Activated naive CD4-positive, alpha-beta T cell treated with anti-CD3 and anti-CD28 coated beads for 36 hours (primary cell): ENCODE measurements at places on chromosomes 11 and 22.

- DNase-seq, result no peak
Measured at GRCh38 chr11:61618978-61619377, 38.1 kb upstream of the SYT7 start.

GRCh38 chr11:36777311-36777710 lies 179.3 kb upstream of the RAG2 start:
- DNase-seq, result no peak

DNA sequence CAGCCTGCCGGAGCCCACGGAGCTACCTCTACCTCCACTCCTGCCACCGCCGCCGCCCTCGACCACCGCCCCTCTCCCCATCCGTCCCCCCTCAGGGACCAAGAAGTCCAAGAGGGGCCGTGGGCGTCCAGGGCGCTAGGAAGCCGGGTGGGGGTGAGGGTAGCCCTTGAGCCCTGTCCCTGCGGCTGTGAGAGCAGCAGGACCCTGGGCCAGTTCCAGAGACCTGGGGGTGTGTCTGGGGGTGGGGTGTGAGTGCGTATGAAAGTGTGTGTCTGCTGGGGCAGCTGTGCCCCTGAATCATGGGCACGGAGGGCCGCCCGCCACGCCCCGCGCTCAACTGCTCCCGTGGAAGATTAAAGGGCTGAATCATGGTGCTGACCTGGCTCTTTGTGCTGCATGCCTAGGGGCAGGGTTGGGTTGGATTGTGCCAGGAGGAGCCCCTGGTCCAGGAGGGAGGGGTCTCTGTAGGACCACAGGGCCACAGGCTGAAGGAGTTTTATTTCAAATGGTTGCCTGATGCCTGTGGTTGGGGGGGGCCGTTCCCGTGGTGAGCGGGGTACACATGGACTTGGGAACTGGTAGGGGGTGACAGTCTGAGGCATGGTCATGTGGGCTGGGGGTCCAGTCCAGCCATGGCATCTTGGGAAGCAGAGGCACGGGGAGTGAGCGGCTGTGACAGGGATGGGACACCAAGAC lies 2.3 kb downstream of the PTPRCAP start:
- no peak for DNase-seq

DNA sequence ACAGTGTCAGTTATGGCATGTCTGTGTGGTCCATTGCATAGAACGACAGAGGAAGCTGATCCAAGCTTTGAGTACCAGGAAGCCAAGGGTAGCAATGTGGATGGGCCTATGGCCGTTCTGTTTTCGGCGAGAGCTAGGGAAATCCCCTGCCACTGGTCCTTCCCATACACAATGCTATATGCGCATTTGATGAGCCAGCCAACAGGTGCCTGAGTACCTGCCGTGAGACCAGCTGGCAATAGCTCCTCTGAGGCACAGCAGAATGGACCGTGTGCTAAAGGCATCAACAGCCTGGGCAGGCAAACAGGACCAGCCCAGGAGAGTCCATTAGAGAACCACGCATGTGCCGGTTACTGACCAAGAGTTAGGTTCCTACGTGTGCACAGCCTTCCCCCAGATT lies 753.0 kb downstream of the NTM start:
- DNase-seq, result no peak

DNA sequence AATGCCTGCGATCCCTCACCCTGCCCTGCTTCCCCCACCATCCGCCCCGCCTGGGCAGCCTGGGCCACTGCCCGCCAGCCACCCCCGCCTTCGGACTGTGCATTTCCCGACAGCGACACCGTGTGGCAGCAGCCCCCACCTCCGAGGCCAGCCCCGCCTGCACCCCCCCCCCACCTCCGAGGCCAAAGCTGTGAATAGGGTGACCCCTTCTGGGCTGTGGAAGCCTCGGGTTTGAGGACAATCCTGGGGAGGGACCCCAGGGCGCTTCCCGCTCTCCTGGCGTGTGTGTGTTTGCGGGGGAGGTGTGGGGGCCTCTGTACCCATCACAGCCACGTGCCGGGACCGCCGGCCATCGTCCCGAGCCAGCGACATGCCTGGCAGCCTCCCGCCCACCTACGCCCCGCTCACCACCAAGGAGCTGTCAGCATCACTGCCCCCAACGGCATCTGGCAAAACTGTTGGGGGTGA lies 33.8 kb upstream of the PPARA start:
- DNase-seq, result peak; percentile 91

GRCh38 chr11:116499396-116500003 lies 273.3 kb downstream of the BUD13 start:
- DNase-seq, result peak; percentile 81

DNA sequence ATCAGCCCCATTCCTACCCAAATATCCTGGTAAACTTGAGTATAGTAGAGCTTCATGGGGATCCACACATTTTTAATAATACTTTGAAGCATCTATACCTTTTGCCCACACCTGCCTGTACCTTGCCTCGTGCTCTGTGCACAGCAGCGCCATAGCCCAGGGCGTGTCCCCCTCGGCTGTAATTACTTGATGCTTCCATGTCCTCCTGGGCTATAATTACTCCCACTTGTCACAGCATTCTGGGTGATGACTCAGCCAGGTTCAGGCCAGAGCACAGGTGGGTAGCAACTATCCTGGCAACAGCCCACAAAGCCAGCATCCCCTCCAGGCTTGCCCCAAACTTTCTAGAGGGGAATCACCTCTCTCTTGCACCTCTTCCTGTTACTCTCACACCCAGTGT lies 23.7 kb upstream of the SLC36A4 start:
- no peak for DNase-seq

DNA sequence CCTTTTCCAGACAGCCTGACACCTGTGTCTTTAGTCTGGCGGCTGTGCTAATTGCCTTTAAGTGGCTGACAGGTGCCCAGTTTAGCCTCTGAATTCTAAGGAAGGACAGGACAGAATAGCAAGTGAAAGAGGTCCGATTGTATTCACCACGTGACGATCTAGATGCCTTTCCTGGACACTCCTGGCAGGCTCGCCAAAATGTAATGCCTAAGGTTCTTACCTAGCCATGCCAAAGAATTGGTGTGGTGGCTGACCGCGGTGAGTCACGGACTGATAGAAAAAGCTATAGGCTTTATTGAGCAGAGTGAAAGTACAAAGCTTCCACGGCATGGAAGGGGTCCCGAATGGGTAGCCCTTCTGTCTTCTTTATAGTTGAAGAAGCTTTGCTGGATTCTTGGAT lies 26.7 kb downstream of the ANKRD42 start:
- DNase-seq, result no peak

DNA sequence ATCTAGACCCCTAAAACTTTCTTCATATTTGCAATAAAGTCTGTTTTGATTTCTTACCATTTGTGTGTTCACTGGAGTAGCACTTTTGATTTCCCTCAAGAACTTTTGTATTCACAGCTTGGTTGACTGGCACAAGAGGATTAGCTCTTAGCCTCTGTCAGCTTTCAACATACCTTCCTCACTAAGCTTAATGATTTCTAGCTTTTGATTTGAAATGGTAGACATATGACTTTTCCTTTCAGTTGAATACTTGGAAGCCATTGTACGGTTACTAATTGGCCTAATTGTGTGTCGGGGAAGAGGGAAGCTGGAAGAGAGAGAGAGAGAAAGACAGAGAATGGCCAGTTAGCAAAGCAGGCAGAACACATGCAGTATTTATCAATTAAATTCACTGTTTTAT lies 180.5 kb downstream of the ARHGAP42 start:
- no peak for DNase-seq

- DNase-seq, result no peak
Measured at GRCh38 chr11:68775951-68776388, 24.6 kb upstream of the TESMIN start.

- no peak for DNase-seq
Measured at GRCh38 chr11:112694813-112695212, 266.4 kb upstream of the NCAM1 start.

GRCh38 chr11:44416776-44417175 lies 106.8 kb upstream of the ALX4 start:
- no peak for DNase-seq

- no peak for DNase-seq
Measured at GRCh38 chr11:65100674-65101350, 4.8 kb downstream of the VPS51 start.

DNA sequence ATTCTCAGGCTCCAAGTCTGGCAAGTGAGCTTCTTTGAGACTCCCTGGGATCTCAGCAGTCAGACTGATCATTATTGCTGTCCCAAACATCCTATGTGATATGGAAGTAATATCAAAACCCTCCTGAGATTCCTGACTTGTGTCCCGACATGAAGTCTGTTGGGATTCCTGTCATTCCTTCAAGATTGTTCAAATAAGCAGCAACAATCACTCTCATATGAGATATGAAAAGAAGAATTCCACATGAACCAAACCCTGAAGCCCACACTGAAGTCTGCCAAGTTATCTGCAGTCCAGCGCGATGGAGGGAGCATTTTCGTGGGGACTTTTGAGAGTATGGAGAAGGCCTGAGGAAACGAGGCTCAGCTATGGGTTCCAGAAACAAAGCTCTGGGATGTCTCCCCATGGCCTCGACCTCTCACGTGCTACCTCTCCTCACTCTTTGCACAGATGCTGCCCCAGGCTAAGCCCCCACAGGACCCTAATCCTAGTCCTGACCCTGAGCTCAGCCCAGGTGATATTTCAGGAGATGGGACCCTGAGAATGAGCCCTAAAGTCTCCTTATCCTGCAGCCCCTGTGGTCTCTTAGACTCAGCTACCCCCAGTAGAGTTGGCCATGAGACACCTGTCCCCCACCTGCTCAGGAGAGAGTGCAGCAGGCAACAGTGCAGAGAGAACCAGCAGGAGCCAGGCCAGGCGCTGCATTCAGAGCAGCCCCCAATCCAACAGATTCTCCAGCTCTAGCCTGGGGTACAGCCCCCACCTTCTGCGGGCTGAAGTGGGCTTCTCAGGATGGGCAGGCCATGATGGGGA lies 100.2 kb downstream of the GGTLC2 start:
- no peak for DNase-seq

GRCh38 chr22:26608129-26608528 lies 9.7 kb downstream of the CRYBB1 start:
- no peak for DNase-seq

DNA sequence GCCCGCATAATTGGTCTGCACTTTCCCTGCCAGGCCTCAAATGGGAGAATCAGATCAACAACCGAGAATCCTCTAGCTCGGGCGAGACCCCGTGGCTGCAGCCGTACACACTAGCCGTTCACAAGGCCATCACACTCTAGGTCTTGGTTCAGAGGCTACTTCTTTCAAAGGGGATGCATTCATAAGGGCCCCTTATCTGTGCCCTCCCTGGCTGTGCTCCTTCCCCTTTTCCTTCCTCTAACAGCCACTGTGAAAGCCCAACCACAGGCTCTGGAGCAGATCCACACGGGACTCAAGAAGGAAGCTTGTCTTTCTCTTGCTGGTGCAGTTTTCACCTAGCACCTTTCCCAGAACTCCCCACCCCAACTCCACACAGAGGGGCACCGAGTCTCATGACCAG lies 24.5 kb downstream of the SMIM38 start:
- no peak for DNase-seq

DNA sequence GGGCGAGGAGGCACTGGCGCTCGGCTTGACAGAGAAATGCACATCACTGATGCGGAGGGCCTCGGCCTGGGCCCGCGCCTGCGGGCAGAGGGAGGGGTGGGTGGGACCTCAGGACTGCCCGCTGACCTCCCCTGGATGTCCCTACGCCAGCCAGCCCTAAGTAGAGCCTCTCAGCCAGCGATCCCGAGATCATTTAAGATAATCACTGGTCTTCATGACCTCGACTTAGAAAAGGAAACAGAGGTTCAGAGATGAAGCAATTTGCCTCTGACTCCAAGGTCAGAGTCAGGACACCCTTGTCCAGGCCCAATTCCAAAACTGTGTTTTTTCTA lies 4.9 kb downstream of the CBX6 start:
- no peak for DNase-seq
